ENCODE measurements at places on chromosomes 6 and 20.
A peak's percentile ranks its signal among the peaks of the same experiment; 100 is the strongest.

DNA sequence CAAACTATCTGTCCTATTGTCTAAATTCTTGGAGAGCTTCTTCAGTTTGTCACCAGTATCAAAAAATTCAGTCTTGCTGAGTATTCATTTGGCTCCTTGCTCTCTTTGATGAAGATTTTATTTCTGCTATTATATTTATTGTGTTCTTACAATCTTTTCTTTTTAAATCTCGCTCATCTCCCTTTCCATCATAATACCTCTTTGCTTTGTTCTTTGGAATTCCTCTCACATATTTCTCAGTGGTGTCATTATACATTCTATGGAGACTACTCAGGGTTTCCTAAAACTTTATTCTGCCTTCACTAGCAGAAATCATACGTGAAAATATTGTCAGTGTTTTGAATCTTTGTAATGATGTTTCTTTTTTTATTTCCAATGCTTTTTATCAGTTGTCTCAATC is 445.2 kb upstream of the ID4 start:
- peak; percentile 11 for DNase-seq

- no peak for DNase-seq
Observed at GRCh38 chr6:30990422-30991086, 7.0 kb downstream of the MUC21 start.

GRCh38 chr20:42982218-42982617 is 207.5 kb downstream of the PTPRT start:
- DNase-seq, result no peak

- DNase-seq, result no peak
Observed at GRCh38 chr6:126102358-126102757, 116.0 kb downstream of the TRMT11 start.

- no peak for DNase-seq
Observed at GRCh38 chr6:168581236-168581635, 140.3 kb downstream of the SMOC2 start.

GRCh38 chr6:129276986-129277385 is 394.0 kb downstream of the LAMA2 start:
- no peak for DNase-seq

Data from fibroblast of skin of right biceps (primary cell).